DMS 273 treated with DMSO at 0.1 percent for 48 hours (cell line): ENCODE measurements at places on chromosomes 5 and 9.

GRCh38 chr5:113112435-113112834, 135.8 kb downstream of the DCP2 start:
- DNase-seq, result no peak

DNA sequence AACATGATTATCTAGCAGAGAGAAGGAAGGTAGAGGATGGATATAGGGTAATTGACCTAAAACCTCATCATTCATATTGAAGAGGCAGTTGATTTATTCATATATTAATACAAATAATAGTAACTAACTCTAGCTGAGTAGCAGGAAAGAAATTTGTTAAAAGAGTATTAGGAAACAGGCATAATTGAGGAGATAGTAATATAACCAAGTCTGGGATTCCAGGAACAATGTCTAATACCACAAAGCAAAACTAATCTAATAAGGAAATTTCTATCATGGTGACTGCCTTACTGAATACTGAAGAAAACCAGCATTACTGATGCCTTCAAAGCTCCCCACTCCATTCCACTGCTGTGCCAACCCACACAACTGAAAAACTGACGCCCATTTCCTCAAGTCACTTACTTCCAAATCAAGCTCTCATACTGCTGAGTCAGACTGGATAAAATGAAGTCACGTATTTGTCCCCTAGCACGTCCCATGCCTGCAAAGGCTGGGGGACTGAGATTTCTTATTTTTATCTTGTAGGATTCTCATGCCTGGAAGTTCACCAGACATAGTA, 153.9 kb downstream of the SMC2 start:
- DNase-seq, result no peak

DNA sequence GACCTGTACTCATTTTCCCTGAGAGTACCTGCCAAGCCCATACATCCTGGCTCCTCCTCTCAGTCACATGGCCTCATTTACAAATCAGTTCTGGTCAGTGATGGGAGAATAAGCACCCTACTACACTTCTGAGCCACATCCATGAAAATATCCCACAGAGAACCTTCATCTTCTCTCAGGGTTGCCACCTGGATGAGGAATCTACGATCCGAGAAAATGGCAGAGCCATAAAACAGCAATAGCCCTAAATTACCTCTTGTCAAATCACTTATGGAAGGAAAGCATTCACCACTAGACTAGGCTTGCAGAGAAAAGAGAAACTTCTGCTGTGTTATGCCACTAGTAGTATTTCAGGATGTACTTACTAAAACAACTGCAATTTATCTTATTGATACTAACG, 324.8 kb downstream of the BNC2 start:
- DNase-seq, result no peak

GRCh38 chr9:96555567-96556386, 63.9 kb downstream of the CDC14B start:
- DNase-seq, result no peak

- no peak for DNase-seq
These were observed at the start of gene PPP1R26 for GRCh38 chr9:135479469-135480052. PPP1R26 (plus strand) TSS chr9:135479782; CDS start chr9:135484511, 4,729 bp downstream.

GRCh38 chr5:72402381-72402890, 82.3 kb downstream of the PTCD2 start:
- no peak for DNase-seq

- no peak for DNase-seq
These were observed 41.6 kb upstream of the EXOC3 start for GRCh38 chr5:401146-402034.

DNA sequence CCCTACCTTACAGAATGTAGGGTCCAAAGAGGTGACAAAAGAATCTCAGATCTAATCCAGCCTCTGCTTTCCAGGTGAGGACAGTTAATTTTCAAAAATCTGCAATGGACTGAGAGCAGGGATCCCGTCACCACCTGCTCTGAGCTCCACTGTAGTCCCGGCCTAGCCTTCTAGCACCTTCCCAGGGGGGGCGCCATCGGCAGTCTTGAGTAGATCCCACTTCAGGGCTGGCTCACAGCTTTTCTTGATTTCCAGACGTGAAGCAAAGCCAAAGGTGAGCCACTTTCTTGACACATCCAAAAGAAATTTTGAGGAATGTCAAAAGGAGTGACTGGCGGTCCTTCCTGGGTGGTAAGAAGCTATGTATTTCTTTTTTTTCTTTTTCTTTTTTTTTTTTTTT, 114.1 kb downstream of the SYK start:
- no peak for DNase-seq

DNA sequence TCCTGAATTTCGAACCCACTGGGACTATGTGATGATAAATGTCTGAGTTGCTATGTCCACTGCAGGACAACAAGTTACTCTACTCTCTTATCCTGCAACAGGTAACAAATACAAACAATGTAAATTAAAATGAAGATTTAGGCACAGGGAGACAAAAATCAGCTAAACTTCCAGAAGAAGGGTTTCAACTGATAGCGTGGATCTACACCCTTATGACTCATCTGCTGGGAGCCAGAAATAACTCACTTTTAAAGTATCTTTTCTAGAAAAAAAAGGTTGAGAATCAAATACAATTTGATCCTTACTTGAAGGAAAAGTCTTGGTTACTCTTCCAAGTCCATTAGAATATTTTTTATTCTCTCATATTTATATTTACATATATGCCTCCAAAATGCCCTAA, 21.4 kb downstream of the PJA2 start:
- DNase-seq, result no peak

DNA sequence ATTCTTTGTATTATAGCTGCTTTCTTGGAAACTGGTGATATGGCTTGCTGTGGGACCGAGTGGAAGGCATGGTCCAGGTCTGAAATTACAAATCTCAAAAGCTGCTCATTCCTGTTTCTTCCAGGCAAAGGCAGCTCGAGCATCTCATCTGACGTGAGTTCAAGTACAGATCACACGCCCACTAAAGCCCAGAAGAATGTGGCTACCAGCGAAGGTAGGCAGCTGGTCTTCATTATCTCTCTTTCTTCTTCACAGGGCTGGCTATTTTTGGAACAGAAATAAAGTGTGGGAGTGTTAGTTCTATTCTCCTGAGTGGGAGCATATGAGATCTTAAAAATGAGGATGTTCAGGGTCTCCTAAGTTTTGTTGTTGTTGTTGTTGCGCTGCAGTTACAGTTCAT, 115.9 kb downstream of the FBXL7 start:
- DNase-seq, result no peak

GRCh38 chr5:122259995-122260394, 52.0 kb upstream of the SNCAIP start:
- DNase-seq, result no peak

DNA sequence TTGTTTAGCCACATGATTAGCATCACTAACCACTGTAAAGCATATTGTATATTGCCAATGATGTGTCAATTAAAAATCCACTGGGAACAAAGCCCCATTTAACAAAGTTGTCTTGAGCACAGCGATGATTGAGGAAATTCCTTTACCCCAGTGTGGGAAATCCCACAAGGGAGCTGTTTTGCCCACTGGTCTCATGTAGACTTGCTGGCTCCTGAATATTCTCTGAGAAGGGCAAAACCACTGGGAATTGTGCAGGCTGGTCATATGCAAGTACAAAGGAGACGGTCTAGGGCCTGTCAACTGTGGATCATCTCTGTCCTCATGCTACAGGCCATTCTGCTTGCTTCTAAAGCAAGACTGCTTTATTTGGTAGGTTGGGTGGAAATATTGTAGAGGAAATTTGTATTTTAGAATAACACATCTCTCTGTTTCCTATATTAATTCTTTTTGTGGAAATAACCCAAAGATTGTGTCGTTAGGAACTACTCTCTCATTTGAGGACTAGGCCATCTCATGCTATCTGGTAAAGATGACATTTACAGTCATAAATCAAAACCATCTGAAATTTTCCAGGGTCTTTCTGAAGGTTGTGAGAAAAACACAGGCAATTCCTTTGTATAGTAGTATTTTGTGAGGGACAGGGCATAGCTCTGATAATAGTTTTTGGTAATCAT, 60.2 kb downstream of the PARP8 start:
- DNase-seq, result no peak

- DNase-seq, result no peak
These were observed 89.8 kb downstream of the NUDT12 start for GRCh38 chr5:103472830-103473229.

- no peak for DNase-seq
These were observed 7.1 kb upstream of the HAND1 start for GRCh38 chr5:154485096-154485491.

- DNase-seq, result no peak
These were observed 2.8 kb downstream of the C9orf153 start for GRCh38 chr9:86256653-86257052.

DNA sequence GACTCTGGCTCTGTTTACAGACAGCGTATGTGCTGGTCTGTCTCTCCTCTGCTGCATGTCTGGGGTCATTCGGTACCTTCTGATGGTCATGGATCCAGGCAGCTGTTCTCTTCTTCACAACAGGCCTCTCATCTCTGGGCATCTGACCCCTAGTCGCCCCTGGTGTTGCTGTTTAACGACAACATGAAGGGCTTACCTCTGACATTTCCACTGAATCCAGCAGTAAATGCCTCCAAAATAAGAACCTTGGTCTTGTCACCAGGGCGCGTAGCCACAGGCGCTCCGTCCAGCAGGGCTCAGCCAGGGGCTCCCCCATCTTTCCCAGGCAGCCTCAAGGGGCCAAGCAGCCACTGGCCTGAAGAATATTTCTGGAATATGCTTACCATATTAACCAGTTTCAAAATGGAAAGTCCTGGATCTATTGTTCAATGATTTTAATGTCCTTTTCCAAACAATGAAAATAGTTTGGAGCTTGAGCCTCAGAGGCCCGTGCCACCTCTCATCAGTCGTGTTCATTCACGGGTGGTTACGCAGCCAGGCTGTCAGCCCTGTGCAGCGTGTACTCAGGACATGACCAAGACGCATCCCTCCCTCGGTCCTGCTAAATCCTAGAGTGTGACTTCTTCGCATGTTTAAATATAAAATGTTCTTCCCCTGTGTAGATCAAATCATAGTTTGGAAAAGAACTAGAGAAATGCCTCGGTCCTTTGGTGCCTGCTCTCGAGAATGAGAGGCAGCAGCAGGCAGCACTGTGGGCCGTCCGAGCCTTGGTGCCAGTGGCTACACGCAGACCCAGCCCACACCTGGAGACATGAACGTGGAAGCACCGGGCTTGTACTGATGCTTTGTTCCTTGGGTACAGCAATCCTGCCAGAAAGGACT, 30.1 kb upstream of the LRRC14B start:
- no peak for DNase-seq

GRCh38 chr5:58675341-58675740, 92.5 kb downstream of the RAB3C start:
- DNase-seq, result no peak

- no peak for DNase-seq
These were observed 33.3 kb upstream of the SH3PXD2B start for GRCh38 chr5:172487671-172488070.

DNA sequence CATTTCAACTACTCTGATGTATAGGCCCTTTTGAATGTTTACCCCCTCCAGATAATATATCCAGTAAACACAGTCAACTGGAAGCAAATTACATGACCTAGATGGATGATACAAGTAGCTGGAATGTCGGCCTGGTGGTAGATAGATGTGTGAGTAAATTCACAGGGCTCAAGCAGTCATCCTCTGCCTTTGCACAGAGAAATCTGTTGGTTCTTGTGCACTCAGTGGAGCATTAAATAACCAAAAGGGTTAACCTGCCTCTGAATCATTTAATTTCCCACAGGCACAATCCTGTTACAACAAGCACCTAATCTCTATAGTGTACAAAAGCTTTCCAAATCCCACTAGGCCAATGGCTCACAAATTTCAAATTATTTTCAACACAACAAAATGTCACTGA, 668.3 kb downstream of the DNAH5 start:
- DNase-seq, result no peak

DNA sequence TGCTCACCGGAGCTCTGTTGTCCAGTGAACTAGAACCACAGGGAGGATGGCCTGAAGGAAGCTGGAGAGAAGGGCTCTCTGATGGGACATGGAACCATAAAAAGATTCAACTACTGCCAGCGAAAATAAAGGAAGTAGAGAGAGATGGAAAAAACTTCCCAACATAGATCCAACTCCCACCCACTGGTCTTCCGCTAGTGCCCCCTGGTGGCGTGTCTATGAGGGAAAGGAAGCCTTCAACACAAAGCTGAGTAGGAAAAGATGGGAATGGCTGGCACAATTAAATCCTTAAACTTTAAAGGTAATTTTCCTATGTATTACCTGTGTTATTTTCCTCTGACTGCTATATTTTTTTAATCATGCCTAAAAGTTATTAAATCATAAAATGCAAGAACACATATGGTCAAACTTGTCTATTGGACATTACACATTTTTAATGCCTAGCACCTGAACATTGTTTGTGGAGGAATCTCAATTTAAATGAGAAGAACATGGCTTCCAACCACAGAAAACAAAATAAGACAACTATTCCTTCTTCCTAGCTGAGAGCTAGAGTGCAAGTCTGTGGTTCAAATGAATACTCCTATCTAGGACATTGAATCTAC, 51.5 kb downstream of the CEP120 start:
- DNase-seq, result no peak

- no peak for DNase-seq
These were observed 159.4 kb upstream of the FST start for GRCh38 chr5:53321073-53321472.

GRCh38 chr9:131490514-131490913, 12.2 kb upstream of the POMT1 start:
- no peak for DNase-seq

GRCh38 chr5:126365446-126366198, 57.6 kb upstream of the GRAMD2B start:
- DNase-seq, result no peak

DNA sequence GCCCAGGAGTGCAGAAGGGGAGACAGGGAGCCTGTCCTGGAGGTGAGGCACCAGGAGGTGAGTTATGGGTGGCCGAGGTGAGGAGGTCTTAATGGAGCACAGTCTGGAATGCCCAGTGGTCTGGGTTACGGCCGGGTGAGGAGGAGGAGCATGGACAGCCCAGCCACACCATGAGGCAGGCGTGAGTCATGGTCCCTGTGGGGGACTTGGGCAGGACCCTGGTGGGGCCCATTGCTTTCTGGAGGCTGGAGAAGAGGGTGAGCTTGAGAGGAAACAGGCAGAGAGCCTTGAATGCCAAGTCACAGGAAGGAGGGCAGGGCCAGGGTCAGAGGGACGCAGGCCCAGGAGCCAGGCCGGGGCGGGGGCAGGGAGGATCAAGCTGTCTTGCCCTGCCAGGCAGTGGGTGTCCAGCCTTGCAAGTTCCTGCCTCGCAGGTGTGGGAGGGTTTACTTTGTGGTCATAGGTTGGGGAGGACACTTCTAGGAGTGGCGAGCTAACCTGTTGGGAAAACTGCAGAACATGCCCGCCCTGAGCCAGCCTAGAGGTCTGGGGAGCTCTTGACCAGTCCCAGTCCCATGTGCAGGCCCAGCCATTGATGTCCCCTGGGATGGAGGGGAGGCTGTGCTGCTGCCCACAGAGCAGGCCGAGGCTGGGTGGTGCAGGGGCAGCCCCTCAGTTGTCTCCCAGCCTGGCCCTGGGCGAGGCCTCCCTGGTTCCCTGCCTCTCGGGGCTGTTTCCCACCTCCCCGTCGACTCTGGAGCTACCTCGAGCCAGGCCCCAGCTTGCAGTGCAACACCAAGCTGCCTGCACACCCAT, 2.8 kb downstream of the CACNA1B start:
- DNase-seq, result no peak

GRCh38 chr9:12773562-12773961, 1.3 kb upstream of the LURAP1L start:
- no peak for DNase-seq
